Activated T-helper 17 cell treated with anti-CD3 and anti-CD28 coated beads, Interleukin-2, amount 50 U/mL, for 72 hours (primary cell): ENCODE measurements at places on chromosomes 3 and 15.

GRCh38 chr3:120457827-120458226 is 7.0 kb upstream of the FSTL1 start:
- ATAC-seq, result no peak

- no peak for ATAC-seq
Observed at GRCh38 chr3:119815716-119816115, 33.8 kb downstream of the NR1I2 start.

DNA sequence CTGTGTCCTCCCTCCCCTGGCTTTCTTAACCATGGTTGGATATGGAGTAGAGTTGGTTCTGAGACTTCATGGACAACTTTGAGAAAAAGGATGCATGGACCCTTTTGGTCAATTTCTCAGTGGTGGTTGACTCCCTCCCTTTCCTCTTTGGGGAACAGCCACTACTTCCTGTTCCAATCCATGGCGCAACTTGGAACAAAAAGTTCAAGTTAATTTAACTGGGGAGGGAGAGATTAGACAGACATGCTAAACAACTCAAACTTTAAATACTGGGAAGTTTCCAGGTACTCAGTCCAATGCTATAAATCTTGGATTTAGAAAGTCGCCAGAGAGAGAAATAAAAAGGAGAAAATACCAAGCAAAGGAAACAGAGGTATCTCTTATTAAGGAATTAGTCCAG is 202.2 kb downstream of the PDZRN3 start:
- ATAC-seq, result no peak

- peak; percentile 34 for ATAC-seq
Observed at GRCh38 chr3:141544697-141545096, 57.9 kb downstream of the RASA2 start.

DNA sequence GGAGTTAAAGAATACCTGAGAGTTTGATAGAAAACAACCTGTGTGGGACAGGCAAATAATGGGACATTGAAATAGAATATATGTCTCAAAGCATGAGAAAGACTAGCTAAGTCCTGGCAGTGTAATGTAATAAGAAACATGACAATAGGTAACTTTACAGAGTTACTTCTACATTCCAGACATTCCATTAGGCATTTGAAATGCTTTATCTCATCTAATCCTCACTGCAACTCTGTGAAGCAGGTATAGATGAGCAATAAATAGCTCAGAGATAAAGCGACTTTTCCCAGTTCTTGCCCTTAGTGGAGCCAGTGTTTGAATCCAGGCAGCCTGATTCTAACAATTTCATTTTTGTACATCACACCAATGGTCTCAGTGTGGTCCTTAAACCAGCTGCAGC is 76.8 kb downstream of the CPNE4 start:
- ATAC-seq, result no peak

- peak; percentile 16 for ATAC-seq
Observed at GRCh38 chr3:197023241-197023997, 6.2 kb downstream of the MELTF start.

GRCh38 chr3:155184011-155184410 is 103.9 kb downstream of the MME start:
- no peak for ATAC-seq

DNA sequence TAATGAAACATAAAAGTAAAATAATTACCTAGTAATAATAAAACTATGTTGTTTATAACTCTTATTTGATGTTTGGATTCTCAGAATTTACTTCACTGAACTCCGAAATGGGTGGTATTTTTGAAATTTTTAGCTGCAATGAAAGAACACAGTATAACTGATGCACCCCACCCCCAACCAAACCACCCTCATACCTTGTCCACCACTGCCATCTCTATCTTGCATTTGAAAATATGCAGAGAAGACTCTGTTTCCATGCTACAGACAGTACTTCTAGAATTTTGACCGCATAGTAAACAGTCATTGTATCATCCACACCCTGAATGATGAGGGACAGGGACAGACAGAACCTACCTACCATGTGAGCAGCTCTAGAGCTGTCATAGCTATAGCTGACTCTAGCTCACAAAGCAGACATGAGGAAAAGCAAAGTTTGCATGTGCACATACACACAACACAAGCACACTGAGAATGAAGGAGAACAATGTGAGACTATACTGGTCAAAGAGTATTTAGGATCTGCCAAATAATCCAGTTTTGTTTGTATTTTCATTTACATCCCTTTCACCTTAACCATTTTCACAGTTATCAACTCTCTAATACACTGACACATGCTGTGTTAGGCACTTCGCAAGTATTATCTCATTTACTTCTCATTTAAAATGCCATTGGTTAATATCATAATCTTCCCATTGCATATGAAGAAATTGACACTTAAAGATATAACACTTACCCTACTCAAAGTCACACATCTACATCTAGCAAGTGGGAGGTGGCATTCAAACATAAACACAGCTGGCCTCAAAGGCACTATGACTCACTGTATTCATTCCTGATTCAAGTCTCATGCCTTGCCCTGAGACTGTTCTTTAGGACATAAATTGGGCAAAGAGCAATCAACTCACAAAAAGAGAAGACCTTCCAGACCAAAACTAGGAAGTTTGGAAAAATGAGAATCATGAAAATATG is 1014.7 kb upstream of the CFAP20DC start:
- ATAC-seq, result peak; percentile 95
